Activated T-cell treated with anti-CD3 and anti-CD28 coated beads, Interleukin-2, amount 50 U/mL, for 4 hours (primary cell): ENCODE measurements at places on chromosomes 13 and 19. TPM values are rescaled to one million over a fixed set of nuclear protein-coding genes. Genes with fewer than 3 reads are reported as not detected.

C5AR1 gene
- total RNA-seq, result 0.68 TPM

IFNL1 gene
- total RNA-seq, result not detected

CEACAM4 gene
- not detected for total RNA-seq

GPC6 gene
- total RNA-seq, result not detected

FRY gene
- total RNA-seq, result 0.87 TPM

FGF21 gene
- not detected for total RNA-seq

PTBP1 gene
- total RNA-seq, result 1,170 TPM

CEACAM8 gene
- total RNA-seq, result not detected

MYPOP gene
- total RNA-seq, result 4.8 TPM

KANK2 gene
- total RNA-seq, result 0.96 TPM

LILRA2 gene
- total RNA-seq, result not detected

DACT3 gene
- total RNA-seq, result 0.63 TPM

ZNF71 gene
- 6.3 TPM for total RNA-seq

SLC6A16 gene
- 0.20 TPM for total RNA-seq

ZNF709 gene
- total RNA-seq, result 1.4 TPM

HAUS5 gene
- total RNA-seq, result 41.3 TPM

PRR19 gene
- total RNA-seq, result 0.58 TPM

KIR3DL2 gene
- 2.2 TPM for total RNA-seq

EDNRB gene
- total RNA-seq, result 0.10 TPM

LRRC63 gene
- total RNA-seq, result 0.16 TPM

VRK3 gene
- total RNA-seq, result 40.5 TPM

ACER1 gene
- 0.22 TPM for total RNA-seq

KLF1 gene
- 0.68 TPM for total RNA-seq

SEMA6B gene
- 0.08 TPM for total RNA-seq

DPF1 gene
- 0.45 TPM for total RNA-seq

BCL3 gene
- 27.9 TPM for total RNA-seq

PARP4 gene
- total RNA-seq, result 5.1 TPM

ZNF772 gene
- 3.7 TPM for total RNA-seq

ZNF284 gene
- total RNA-seq, result 1.5 TPM

NCAN gene
- total RNA-seq, result 0.08 TPM

LILRA1 gene
- not detected for total RNA-seq

MTIF3 gene
- total RNA-seq, result 28.2 TPM

CELF5 gene
- total RNA-seq, result 0.05 TPM

TTYH1 gene
- total RNA-seq, result not detected

SIGLEC12 gene
- total RNA-seq, result 1.3 TPM

NCR1 gene
- 0.65 TPM for total RNA-seq

CCDC70 gene
- not detected for total RNA-seq

DIAPH3 gene
- 3.7 TPM for total RNA-seq

PLEKHA4 gene
- 4.1 TPM for total RNA-seq

CCL25 gene
- total RNA-seq, result not detected

GTF3A gene
- total RNA-seq, result 246 TPM

SLC5A5 gene
- total RNA-seq, result 0.98 TPM

DENND1C gene
- total RNA-seq, result 50.9 TPM

PSG2 gene
- total RNA-seq, result not detected

KLK2 gene
- total RNA-seq, result not detected

RASIP1 gene
- total RNA-seq, result 0.65 TPM

FFAR1 gene
- not detected for total RNA-seq

ODAD3 gene
- not detected for total RNA-seq

FPR2 gene
- total RNA-seq, result not detected

ZMYM5 gene
- 9.2 TPM for total RNA-seq
